ENCODE measurements at places on chromosomes 6 and 20. TPM values are rescaled to one million over a fixed set of nuclear protein-coding genes. Genes with fewer than 3 reads are reported as not detected.

GRCh38 chr6:63447134-63447533, 125.1 kb upstream of the LOC128125822 start:
- no peak for DNase-seq

- peak; percentile 41 for DNase-seq
These were observed 47.9 kb upstream of the CDH4 start for GRCh38 chr20:61204206-61204605.

- no peak for DNase-seq
These were observed 32.1 kb upstream of the ID4 start for GRCh38 chr6:19805129-19805481.

DNA sequence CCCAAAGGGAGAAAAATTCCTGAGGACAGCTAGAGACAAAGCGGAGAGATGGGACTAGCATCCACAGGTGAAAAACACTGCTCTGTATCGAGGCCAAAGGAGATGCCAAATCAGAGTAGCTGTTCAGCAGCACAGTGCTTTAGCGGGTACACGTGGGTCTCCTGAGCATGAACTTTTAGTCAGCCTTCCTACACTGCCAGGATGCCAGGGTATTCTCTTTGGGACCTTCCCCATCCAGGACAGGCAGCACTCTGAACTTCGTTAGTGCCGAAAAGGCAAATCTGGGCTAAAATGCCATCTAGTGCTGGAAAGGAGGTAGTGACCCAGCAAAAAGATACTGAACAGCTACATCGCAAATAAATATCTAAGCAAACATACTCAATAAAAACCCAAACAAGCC, 64.9 kb downstream of the C6orf58 start:
- no peak for DNase-seq

DNA sequence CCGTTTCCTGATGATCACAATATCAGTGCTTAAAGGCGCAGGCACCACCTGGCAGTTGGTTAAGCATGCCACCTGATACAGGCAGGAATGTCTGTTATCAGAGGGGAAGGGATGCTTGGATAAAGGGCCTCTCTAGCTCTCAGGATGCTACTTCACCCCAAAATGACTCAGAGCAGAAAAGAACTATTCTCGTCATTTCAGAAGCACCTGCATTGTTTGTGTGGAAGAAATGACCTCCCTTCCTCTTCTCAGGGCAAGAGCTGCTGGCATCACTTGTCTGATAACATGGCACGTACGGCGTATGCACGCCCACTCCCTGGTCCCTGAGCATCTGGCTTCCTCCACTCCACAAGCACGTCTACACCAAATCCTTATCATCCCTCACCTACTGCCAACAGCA, 47.3 kb downstream of the ATP9A start:
- no peak for DNase-seq

DNA sequence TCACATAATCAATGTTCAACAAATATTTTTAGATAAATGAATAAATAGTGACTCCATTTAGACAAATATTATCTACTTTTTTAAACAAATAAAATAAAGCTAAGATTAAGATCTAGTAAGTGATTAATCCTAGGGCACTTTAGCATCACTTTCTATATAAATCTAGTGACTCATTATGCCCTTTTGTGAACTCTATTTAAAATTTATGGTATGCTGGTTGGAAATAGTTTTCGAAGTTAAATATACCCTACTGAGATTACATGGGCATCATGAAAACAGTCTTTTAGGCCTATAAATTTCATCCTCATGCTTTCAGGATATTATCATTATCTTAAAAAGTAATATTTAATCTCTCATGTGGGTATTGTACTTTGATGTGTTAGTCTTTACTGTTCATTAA, 140.4 kb upstream of the UFL1 start:
- no peak for DNase-seq

The PPARD gene
- total RNA-seq: 35.7 TPM

The TUBB2B gene
- total RNA-seq: 128 TPM

The BIRC7 gene
- total RNA-seq: 0.52 TPM

The GNAS-AS1 gene
- total RNA-seq: 0.24 TPM
